ENCODE measurements at places on chromosomes 5 and 9.

GRCh38 chr9:114105236-114105635 lies 6.1 kb upstream of the KIF12 start:
- no peak for DNase-seq

- no peak for DNase-seq
These were observed 63.4 kb downstream of the MVB12B start for GRCh38 chr9:126389992-126390391.

DNA sequence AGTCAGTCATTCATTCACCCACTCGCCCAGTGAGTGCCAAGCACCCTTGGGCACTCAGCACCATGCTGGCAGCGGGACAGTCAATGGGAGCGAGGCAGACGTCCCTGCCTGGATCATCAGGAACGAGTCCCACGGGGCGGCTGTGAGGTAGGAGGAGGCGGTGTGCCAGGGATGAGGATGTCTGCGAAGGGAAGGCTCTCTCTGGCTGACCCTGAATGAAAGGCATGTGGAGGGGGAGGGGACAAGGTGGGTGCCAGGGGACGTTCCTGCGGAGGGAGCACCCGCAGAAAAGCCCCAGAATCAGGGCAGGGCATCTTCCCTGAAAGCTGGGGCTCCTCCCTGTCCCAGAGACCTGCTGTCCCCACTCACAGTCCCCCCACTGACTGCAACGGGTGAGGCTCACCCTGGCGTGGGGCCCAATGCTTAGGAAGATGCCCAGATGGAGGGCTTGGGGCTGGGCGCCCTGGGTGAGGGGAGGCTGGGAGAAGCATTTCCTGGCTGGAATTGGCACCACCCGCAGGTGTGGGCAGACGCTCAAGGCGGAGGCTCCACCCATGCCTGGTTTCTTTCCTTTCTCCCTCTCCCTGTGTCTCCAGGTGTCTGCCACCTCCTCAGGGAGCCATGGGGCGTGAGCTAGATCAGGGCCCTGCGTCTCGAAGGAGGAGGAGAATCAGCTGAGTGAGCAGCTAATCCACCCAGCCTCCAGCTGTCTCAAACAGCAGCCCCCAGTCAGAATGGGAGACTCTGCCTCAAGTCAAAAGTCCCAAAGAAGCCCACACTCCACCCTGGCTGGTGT lies 179.0 kb upstream of the PPP1R26 start:
- no peak for DNase-seq

DNA sequence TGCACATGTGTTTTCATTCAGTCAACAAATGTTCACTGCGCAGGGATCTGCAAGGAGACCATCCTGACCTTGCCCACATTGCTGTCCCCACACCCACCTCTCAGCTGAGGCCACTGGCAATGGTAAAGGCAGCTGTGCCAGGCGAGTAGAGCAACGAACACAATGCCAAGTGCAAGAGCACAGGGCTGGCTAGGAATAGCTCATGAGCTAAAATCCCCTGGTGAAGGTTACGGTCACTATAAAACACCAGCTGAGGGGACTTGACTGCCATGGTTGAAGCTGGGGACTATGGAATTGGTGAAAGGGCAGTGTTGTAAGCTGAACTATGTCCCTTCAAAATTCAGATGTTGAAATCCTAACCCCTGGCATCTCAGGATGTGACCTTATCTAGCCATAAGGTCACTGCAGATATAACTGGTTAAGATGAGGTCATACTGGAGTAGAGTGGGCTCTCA lies 96.1 kb downstream of the OTULIN start:
- DNase-seq, result no peak

- no peak for DNase-seq
These were observed 88.9 kb downstream of the CDK5RAP2 start for GRCh38 chr9:120490888-120491595.
